ENCODE measurements at places on chromosomes 11 and 22.

DNA sequence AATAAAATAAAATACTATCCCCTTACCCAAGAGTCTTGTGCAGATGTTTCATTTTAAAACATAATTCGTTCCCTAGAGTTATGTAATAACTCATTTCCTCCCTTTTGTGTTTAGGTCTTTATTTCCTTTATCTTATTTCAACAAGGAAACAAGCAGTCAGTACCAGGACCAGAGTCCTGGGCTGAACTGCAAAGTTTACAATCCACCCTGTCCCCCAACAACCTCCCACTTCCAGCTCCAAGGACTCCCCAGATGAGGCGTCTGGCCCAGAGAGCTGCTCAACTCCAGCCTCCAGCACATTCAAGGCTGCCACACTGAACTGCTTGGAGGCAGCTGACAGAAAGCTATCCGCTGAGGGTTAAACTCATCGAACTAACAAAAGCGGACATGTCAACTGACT, 4.5 kb downstream of the POLDIP3 start:
- DNase-seq: no peak

- DNase-seq: no peak
These were observed 119.6 kb downstream of the TENM4 start for GRCh38 chr11:79321263-79321662.

DNA sequence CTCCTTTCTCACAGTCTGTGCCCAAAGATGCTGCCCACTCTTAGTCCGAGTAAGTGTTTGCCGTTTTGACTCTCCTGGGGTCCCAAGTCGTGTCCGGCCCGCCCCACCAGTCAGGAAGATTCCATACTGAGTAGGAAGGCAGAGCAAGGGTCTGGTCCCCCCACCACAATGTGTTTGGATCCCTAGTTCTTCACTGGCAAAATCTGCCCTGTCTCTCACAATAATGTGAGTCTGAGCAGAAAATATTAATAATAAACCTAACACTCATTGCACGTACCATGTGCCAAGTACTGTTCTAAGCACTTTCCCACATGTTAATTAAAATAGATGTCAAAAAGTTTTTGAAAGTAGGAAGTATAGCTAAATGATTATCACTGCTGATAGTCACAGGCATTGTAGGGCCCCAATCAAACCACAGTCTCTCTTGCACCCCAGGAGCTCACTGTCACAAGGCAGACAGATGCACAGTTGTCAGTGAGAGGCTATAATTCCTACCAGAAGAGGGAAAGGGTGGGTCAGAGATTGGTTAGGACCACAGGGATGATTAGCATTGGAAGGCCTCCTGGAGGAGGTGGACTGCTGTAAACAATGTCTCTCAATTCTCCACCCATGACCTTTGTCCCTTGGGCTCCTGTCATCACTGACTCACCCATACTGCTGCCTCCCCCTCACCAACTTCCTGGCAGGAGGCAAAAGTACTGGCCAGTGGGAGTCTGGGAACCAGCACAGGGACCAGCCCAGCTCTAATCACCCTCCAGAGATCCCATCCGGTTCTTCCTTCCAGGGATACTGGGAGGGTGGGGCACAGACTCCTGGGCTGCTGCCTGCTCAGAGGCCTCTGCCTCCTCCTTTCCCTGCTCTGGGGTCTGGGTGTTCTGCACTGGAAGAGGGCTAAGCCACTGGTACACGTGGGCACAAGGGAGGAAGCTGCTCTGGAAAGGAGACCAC, 1.0 kb upstream of the POLD4 start:
- no peak for DNase-seq

- DNase-seq: no peak
These were observed 9.8 kb downstream of the ARRB1 start for GRCh38 chr11:75341612-75342011.

GRCh38 chr11:108914981-108915380, 250.1 kb downstream of the DDX10 start:
- DNase-seq: no peak

- DNase-seq: no peak
These were observed 204.4 kb upstream of the SORL1-AS1 start for GRCh38 chr11:121657146-121657545.

DNA sequence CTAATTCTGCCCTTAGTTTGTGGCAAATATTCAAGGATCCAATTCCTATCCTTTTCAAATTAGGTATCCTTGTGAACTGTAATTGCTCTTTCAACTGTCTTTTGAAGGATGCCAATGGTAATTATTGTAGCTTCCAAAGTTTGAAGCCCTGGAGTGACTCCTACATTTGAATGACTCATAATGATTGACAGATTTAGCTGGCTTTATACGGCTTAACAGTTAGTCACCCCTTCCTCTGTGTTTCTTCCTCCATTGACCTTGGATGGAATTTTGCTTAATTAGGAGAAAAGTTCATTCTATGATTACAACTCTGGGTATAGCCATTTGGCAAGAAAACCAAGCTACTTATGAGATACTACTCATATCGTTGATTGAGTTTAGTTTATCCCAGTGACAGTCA, 639.3 kb upstream of the KIRREL3 start:
- no peak for DNase-seq
